ENCODE measurements at places on chromosomes 12 and 14.
A peak's percentile ranks its signal among the peaks of the same experiment; 100 is the strongest.

DNA sequence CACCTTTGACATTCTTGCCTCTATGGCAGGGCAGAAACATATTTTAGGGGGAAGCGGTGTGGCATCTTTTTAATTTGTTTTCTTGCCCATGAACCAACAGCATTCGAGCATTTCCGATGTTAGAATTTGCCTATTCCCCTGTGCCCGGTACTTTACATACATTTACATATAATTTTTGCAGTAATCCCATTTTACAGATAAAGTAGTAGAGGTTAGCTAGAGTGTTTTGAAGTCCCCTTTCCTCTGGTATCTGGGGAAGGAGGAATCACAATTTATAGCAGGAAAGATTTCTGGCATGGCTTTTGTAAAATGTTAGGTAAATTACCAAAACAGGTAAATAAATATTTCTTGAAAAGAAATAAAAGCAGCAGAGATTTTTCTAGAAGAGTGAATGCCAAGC lies 1.6 kb downstream of the BORCS5 start:
- DNase-seq = no peak

- DNase-seq = peak; percentile 82
Observed at GRCh38 chr12:46555406-46555852, 182.9 kb upstream of the SLC38A2 start.

DNA sequence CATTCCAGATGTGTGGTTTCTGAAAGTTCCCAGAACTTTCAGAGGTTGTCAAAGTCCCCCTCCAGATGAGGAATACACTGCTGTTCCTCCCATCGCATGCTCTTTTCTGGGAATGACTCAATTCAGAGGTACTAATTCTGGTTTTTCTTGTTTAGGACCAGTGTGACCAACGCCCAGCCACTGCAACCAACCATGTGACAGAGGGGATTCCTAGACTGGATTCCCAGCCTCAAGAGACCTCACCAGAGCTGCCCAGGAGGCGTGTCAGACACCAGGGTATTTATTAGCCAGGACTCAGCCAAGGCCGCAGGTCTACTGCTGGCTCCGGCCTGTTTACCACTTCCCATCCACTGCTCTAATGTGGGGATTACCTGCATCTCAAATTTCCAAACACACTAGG lies 24.2 kb downstream of the TRAFD1 start:
- DNase-seq = no peak

DNA sequence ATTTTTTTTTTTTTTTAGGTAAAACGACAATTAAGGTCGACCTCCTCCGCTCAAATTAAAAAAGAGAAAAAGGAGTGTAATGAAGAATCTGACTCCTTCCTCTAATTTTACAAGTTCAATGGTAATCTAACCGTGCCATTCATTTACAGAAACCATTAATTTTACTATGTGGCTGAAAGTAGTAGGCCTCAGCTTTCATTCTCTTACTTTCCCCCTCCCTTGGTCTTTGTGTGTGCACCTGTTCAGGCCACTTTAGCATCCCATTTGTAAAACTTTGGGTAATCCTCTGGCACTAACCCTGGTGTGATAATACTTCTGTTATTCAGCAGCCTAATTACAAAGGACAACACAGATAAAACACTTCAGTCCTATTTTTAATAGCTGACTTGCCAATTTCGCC lies 128.1 kb downstream of the ASCL1 start:
- no peak for DNase-seq

DNA sequence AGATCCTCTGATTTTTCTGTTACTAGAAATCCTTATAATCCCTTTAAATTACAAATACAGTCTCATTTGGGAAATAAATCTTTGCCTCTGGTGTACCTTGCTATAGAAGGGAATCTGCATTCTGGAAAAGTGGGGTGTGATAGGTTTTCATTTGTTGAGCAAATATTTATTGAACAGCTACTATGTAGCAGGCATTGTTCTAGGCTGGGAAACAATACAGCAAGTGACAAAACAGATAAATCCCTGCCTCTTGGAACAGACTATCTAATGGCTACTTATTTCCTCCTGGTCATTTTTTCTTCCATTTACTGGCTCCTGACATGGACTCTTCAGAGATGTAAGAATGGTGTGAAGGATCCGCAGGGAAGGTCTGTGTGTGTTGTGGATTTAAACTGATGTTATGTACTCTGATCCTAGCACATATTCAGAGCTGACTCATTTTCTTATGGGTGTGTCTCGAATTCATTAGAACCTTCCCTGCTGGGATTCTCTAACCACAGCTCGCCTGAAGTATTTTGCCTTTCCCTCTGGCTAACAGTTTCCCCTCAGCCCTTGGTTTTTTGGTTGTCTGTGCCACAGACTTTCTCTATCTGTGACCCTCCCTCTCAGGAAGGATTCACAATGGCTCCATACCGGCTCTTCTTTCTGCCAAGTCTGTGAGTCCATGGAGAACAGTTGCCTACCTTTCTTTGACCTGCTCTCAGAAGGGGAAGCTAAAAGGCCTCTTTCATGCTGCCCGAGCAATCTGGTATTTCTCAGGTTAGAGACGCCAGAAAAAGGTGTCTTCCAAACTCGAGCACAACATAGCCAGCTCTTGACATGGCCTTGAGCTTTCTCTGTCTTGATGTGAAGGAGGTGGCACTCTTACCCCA lies 53.7 kb downstream of the TMTC2 start:
- DNase-seq = peak; percentile 36

DNA sequence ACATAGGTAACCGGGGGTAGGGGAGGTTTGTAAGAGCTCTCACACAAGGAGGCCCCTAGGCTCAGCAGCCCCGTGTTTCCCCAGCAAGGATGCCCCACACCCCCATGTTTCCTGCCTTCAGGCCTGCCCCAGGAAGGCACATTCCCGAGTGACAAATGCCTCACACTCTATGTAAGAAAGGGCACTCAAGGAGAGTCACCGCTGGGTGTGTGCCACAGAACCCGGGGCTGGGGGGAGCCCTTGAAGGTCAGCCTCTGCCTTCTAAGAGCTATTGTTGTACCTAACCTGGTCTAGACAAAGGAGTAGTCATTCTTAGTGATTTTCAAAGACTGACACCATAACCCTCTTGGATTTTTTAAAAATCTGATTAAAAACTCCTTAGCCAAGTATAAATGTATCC lies 333.6 kb downstream of the DPF3 start:
- DNase-seq = no peak

DNA sequence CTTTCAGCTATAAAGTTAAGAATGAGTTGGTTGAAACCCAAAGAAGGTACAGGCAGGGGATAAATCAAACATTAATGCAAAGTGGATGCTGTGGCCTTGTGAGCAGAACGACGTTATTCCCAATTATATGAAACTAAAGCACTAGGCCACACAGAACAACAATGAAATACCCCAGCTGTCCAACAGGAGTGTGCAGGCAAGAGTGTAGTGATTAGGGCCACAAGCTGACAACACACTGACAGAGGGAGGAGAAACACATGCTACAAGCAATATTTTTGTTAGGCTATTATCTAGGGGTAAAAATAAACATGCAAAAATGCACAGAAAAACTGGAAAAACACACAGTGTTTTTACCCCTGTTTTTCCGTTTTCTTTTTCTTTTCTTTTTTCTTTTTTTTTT lies 15.0 kb downstream of the MAP3K9 start:
- DNase-seq = no peak

- no peak for DNase-seq
Observed at GRCh38 chr14:100038065-100038464, 27.2 kb upstream of the EVL start.

DNA sequence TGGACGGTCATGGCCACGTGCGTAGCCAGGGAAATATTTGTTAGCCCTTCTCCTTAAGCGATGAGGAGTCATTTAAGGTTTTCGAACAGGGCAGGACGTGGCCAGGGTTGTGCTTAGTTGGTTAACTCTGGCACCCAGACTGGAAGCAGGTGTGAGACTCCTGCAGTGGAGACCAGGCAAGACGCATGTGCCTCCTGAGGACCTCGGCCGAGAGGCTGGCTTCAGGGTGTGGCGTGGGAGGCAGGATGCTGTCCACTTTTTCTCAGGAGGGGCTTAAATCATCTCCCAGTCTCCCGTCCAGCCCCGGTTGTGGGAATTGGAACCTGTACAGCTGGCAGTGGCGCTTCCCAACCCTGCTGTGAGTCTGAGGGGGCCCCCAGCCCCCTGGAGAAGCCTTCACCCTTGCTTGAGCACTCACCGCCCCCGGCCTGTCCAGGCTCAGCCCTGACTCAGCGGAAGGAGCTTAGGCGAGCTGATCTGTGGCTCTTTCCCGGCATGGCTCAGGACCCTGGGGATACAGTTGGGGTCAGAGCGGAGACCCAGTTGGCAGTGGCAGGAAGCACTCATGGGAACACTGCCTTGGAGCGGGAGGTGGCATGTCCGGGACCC lies 46.3 kb upstream of the TSPAN9 start:
- no peak for DNase-seq

GRCh38 chr12:94267537-94267872 lies 119.1 kb downstream of the PLXNC1 start:
- DNase-seq = no peak

DNA sequence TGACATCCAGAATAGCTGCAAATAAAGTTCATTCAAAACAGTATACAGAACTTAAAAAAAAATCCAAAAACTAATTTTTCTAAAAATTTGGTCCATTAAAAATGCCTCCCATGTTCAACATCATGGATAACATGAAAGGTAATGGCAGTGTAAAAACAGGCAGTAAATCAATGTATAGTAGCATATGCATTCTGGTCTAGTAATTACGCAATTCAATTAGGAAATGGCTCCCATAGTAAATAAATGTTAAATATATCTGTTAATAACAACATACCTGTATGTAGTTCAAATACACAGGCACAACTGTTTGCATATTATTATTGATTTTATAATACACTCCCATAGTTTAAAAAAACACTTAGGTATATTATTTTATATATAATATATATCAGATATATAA lies 42.5 kb downstream of the SGPP1 start:
- DNase-seq = no peak

DNA sequence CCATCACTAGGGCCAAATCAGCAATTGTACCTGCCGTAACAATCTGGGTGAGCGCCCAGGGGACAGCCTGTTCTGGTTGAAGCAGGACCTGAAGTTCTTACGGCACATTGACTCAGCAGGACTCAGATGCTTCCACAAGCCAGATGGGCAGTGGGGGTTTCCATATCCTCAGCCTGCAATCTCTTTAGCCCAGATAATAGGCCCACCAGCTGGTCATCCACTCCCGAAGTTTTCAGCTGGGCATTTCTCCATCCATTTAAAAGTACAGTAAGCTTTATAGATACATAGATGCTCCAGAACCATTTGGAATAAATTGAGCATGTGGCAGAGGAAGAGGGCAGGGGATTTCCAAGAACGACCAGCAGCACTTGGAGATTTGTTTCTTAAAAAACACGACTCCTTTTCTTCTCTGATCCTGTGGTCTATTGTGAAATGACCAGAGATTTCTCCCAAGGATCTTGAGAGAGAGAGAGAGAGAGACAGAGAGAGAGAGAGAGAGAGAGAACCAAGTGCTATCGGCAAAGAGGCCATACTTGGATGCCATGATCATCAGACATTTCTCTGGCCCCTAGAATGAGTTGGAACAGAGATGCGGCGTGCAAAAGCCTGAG lies 74.8 kb upstream of the PLXNC1 start:
- no peak for DNase-seq

- no peak for DNase-seq
Observed at GRCh38 chr12:80442426-80443222, 1.4 kb upstream of the PTPRQ start.

DNA sequence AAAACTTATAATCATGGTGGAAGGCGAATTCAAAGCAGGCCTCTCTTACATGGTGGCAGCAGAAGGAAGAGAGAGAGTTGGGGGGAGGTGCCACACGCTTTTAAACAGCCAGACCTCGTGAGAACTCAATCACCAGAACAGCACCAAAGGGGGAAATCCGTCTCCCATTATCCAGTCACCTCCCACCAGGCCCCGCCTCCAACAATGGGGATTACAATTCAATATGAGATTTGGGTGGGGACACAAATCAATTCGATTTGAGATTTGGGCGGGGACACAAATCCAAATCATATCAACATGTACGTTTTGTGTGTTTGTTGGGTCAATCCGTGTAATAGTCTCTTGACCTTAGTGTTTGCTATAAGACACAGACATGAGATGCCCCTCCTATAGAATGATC lies 21.8 kb upstream of the WNK1 start:
- no peak for DNase-seq

- DNase-seq = no peak
Observed at GRCh38 chr12:51994959-51995358, 11.8 kb upstream of the TAMALIN start.

DNA sequence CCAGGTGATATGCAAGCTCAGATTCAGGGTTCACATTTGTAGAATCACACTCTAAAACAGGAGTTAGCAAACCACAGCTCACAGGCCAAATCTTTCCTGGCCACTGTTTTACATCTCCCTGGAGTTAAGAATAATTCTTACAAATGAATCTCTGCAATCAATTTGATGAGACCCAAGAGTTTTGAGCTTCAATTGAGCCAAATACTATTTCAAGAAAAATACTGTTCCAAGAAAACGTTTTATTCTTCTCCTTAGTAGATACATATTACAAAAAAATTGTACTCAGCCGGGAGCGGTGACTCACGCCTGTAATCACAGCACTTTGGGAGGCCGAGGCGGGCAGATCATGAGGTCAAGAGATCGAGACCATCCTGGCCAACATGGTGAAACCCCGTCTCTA lies 2.5 kb downstream of the PTGDR start:
- DNase-seq = no peak

- no peak for DNase-seq
Observed at GRCh38 chr12:41339784-41340183, 151.7 kb downstream of the PDZRN4 start.

GRCh38 chr14:30114051-30114450 lies 186.4 kb upstream of the PRKD1 start:
- DNase-seq = peak; percentile 14

GRCh38 chr12:52183544-52183910 lies 8.3 kb downstream of the KRT80 start:
- DNase-seq = no peak

- no peak for DNase-seq
Observed at GRCh38 chr12:122789637-122790036, 15.3 kb downstream of the CCDC62 start.

DNA sequence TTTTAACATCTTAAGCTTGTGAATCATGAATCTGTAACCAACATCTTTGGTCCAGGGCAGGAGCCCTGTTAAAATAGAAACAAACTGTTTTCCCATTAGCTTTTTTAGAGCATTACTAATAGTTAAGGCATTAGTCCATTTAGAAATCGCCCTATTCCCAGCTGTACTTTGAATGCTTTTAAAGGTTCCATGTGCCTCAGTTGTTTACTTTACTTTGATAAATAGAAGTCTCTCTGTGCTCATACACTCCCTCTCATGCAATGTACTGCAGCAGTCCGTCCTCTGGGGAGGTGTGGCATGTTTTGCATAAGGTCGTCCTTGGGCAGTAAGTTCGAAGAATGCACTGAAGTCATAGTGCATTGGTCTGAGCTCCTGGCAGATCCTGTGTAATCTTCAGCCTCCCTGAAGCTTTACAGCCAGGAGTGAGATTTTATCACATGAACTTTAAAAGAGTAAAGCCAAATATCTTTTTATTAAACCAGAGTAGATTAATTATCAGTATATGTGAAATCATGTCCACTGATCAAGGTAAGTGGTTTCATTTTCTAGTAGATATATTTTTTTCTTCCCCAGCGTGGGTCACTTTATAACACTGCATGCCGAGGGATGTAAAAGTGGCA lies 134.7 kb downstream of the FGD4 start:
- peak; percentile 85 for DNase-seq

GRCh38 chr12:95721320-95721719 lies 69.2 kb downstream of the NTN4 start:
- no peak for DNase-seq

Data from GM04503 (cell line).